Left ventricle myocardium inferior (tissue), 1 donor: ENCODE measurements at places on chromosomes 3 and 15. TPM values are rescaled to one million over a fixed set of nuclear protein-coding genes. Genes with fewer than 3 reads are reported as not detected.

Gene SKOR1
- 0.22 TPM for total RNA-seq

Gene IGSF10
- 3.1 TPM for total RNA-seq

Gene SLC6A1
- total RNA-seq = 0.77 TPM

Gene MCTP2
- 1.0 TPM for total RNA-seq

Gene CIDEC
- 0.36 TPM for total RNA-seq

Gene RASL12
- 12.9 TPM for total RNA-seq
